Right ventricle myocardium inferior (tissue), 1 donor: ENCODE measurements at places on chromosomes 6 and 20. TPM values are rescaled to one million over a fixed set of nuclear protein-coding genes. Genes with fewer than 3 reads are reported as not detected.
A peak's percentile ranks its signal among the peaks of the same experiment; 100 is the strongest.

GRCh38 chr6:149783551-149783950 lies 34.0 kb downstream of the PCMT1 start:
- DNase-seq, result no peak

DNA sequence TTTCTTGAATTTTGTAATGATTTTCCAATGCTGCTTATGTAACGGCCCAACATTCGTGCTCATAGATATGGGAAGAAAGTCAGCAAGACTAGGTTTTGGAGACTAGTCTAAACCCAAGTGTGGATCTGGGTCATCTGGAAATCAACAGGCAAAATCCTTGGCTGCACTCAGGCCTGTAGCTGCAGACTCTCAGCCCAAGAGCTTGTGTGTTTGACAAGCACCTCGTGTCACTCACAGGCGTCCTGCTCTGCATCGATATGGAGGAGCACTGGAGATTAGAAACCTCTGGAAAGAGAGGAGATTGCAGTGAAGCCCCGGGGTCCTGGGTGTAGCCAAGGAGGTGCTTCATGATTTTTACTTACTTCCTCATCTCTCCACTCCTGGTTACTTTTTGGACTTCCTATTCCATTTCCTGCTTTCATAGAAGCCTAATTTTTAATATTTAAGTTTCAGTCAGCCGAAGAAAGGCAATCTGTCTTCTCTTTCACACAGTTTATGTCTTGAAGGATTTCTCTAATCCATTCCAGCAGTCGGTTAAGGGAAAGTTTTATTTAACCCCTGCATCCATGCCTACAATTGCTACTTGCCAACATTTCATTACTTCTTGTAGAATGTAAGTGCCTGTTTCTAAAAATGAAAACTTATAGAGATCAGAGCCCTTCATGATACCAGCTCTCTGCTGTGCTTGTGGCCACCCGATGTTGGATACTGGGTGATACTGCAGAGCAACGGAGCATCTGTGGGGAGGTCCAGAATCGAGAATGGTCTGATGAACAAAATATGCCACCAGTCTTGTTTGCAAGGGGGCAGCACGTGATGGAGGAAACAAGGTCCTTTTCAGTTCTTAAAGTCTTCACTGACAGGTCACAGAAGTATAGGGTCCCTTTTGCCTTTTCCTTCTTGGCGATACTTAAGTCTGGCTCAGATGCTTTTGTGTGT lies 296.3 kb downstream of the QKI start:
- DNase-seq, result no peak

DNA sequence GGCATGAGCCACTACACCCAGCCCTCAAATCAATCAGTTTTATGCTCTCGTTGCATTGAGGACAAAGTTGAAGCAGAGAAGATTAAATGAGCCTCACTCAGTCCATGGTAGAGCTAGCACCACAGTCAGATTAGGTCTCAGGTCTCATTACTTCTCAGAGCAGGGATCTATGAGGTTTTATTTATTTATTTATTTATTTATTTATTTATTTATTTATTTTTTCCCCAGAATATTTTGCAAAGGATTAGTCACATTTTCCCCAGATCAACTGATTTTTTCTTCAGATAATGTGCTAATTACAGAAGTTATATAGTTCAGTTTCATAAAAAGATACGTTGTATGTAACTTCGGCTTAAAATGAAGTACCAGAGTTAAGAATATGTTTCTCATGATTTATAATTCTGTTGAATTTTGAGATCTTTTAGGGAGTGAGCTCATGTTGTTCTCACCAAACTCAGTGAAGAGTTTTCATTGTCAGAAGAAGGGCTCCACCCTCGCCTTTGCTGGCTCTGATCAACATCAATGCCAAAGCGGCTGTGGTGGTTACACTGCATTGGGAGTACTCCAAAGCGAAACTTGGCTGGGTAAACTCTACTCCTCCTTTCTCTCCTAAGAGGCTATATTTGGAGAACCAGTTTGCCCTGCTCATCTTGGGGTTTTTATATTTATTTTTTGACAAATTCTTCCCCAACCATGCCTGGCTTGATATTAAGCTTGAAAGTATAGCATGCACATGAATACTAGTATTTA lies 12.9 kb upstream of the ID4 start:
- no peak for DNase-seq

- DNase-seq, result no peak
Measured at GRCh38 chr6:154122195-154122925, 83.3 kb downstream of the OPRM1 start.

GRCh38 chr6:125550892-125551291 lies 198.5 kb upstream of the HEY2 start:
- DNase-seq, result no peak

The HLA-DQA2 gene
- 2.7 TPM for total RNA-seq

GRCh38 chr20:23419995-23420901 lies 1.0 kb downstream of the NAPB start:
- peak; percentile 75 for DNase-seq

The SLC17A9 gene
- 0.41 TPM for total RNA-seq

The TOMM6 gene
- total RNA-seq, result 226 TPM

DNA sequence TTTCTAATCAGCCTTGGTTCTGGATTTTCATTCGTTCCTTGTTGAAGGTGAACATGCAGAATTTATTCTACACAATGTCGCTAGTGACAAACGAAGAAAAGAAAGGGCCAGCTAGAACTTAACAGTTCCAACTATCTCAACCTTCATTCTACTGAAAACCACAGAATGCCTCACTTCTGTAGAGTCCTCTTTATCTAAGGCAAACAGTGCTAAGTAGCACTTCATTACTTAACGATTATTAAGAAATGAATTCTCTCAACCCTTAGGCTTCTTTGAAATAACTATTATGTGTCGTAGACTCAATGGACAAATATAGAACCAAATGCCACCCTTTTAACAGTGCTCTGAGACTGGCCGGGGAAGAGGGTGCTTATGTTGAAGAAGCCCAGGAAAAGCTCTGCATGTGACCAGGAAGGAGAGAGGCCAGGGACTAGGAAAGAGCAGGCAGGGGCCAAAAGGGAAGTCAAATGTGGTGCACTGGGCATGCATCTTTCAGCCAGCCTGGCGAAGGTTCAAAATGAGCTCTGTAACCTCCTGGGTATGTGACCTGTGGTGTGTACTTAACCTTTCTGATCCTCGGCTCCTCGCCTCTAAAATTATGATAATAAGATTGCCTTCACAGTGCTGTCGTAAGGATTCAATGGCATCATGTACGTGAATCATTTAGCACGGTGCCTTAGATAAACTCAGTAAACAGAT lies 55.4 kb upstream of the BMP2 start:
- DNase-seq, result no peak

The SMLR1 gene
- total RNA-seq, result not detected

GRCh38 chr6:147806697-147807096 lies 298.2 kb downstream of the SAMD5 start:
- DNase-seq, result no peak

DNA sequence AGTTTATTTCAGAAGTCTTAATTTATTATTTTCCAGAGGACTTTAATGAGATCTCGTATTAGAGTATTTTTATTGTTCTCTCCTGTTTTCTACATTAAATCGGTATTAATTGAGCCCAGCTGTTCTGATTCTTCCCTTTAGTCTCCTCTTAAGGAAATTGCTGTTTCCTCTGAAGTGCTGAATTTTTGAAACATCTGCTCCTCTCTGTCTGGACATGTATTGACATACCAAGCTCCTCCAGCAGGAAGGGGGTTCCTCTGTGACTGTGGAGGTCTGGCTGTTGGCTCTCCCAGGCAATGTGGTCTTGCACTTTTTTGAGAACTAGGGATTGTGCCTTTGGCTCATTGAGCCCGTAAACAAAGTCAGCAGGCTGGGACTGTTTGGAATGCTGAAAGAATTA lies 74.9 kb downstream of the MAP3K4 start:
- no peak for DNase-seq

GRCh38 chr6:147642458-147642857 lies 134.0 kb downstream of the SAMD5 start:
- DNase-seq, result no peak
